HS-27A (cell line): ENCODE measurements at places on chromosomes 4 and X.

GRCh38 chr4:13527981-13528820 is 16.1 kb downstream of the NKX3-2 start:
- no peak for DNase-seq

GRCh38 chr4:190020790-190021717 is 6.0 kb downstream of the FRG2 start:
- DNase-seq = no peak

- no peak for DNase-seq
These were observed 252.8 kb upstream of the SFRP2 start for GRCh38 chr4:154041640-154042039.

GRCh38 chr4:108834835-108835384 is 72.1 kb upstream of the ETNPPL start:
- no peak for DNase-seq

DNA sequence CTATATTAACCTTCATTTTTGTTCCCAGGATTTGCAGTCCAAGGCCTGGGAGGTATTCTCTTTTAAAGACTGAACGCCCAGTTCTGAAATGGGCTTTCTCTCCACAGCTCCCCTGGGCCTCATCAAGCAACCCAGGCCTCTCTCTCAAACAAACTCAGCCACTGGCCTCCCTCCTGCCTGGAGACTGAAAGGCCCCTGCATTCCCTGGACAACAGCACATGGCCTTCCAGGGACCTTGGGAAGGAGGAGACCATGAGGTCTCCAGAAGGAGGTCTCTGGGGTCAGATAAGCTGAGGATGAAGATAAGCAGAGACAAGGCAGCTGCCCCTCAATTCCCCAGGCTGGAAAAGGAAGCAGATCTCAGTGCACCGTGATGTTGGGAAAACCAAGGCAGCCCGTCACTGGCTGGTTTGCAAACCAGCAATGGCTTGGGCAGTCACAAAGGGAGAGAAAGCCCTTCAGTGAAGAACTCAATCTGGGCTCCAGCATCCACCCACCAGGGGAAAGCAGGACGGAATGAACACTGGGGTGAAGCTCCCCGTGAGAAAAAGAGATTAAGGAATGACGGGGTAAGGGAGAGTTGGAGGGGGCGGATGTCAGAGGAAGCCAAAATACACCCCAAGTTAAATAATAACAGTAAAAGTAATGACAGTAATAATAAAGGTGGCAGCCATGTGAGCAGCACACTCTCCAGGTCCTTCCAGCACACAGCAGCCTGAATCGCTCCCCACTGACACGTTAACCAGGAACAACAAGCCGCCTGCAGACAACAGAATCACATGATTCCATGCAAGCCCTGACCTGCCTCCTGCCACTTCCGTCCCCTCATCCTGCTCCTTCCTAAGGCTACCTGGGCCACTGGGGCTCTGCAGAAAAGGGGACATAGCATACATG is 22.3 kb downstream of the AMOT start:
- DNase-seq = no peak

- DNase-seq = no peak
These were observed 1.8 kb downstream of the USP46 start for GRCh38 chr4:52657292-52657617.
